ENCODE measurements at places on chromosomes 2 and 18.

- H3K27me3 ChIP-seq, result no peaks in the 10 kb centered on the region
- no peak for DNase-seq
- no peak overlapping the region for H3K27ac ChIP-seq
- H3K4me1 ChIP-seq, result no peaks in the 10 kb centered on the region
These were observed 735.0 kb upstream of the POU3F3 start for GRCh38 chr2:104118889-104119288.

DNA sequence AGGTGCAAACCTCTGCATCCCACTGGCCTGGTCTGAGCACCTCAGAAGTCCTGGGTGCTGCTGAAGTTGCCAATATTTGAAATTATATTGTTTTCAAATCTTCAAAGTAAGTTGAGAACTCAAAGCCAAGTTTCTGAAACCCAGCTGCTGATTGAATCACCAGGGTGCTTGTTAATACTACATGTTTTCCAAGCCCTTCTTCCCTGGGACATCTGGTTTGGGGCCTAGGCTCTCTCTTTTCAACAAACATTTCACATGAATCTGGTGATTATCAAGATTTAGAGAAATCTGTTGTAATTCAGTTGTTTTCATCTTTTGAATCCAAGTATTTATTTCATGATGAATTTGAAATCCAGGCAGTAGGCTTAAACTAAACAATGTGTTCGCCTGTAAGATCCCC is 24.4 kb downstream of the MLPH start:
- H3K4me3 ChIP-seq, result no peak overlapping the region
- peaks cover 10% of the 10 kb centered on the region for H3K4me1 ChIP-seq
- H3K27ac ChIP-seq, result no peak overlapping the region
- no peaks in the 10 kb centered on the region for H3K27me3 ChIP-seq
- H3K36me3 ChIP-seq, result no peaks in the 10 kb centered on the region

DNA sequence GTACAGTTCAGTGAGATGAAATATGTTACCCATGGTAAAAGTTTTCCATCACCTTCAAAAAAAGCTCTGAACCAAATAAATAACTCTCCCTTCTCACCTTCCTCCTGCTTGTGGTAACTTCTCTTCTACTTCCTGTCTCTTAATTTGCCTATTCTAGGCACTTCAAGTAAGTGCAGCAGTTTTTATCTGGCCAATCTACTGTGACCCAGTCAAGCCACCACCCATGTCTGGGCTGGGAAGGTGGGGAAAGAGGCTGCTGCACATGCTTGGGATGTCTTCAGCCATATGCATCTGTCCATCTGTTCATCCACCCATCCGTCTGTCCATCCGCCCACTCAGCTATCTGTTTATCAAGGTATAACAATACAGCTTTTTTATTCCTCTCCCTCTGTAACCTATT is 31.6 kb downstream of the ZNF532 start:
- no peak for DNase-seq
- H3K4me3 ChIP-seq, result no peak overlapping the region
- H3K27me3 ChIP-seq, result no peaks in the 10 kb centered on the region
- peaks cover 19% of the 10 kb centered on the region for H3K4me1 ChIP-seq
- H3K27ac ChIP-seq, result peak overlapping the region; percentile 68

DNA sequence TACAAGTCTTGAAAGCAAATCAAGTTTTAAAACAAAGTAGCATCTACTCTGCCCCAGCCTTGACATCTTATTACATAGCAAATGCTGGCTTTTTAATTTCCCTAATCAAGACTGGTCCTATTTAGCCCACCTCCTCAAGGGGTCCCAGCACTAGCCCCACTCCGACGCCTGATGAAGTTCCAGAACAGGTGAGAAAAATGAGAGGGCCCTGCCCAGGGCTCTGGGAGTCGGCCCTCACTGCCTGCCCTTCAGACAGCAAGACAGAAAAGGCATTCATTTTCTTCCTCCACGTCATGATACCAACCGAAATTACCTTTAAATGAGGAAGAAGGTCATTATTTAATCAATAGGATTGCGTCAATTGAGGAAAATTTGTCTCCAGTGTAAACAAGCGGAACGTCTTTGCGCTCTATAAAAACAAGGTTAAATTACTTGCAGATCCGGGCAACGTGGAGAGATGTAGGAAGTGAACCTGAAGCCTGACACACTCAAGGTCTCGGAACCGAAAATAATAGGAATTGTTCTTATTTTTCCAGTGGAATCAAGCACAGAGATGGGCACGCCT is 170.6 kb upstream of the PKDCC start:
- H3K36me3 ChIP-seq, result no peaks in the 10 kb centered on the region
- no peak for DNase-seq
- no peak overlapping the region for H3K4me3 ChIP-seq
- H3K27me3 ChIP-seq, result no peaks in the 10 kb centered on the region
- no peak overlapping the region for H3K27ac ChIP-seq

DNA sequence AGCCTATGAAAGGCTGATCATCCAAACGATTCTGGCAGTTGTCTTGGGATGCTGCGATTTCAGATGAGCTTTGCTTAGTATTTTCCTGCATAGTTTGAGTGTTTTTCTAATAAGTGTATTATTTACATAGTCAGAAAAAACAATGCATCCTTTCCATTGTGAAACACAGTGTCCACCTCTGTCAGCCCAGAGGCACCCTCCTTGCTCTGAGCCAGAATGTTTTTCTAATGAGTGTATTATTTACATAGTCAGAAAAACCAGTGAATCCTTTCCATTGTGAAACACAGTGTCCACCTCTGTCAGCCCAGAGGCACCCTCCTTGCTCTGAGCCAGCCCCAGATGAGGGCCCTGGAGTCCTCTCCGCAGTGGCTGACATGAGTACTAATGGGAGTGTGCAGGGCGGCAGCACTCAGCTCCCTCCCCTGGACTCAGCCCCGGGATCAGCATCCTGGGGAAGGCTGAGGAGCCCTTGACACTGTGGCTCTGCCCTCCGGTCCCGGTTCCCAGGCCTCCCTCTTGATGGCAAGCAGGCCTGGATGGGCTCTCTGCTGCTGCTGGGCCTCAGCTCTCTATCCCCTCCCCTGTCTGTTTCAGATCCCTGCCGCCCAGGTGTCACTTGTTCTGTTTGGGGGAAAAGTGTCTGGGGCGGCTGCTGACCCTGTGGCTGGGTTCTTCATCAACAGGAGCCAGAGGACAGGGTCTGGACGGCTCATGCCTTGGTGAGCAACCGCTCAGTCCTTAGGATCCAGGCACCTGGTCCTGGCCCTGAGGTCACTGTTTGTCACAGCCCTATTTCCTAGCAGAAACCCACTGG is 5.9 kb downstream of the MFSD2B start:
- H3K4me1 ChIP-seq, result no peaks in the 10 kb centered on the region
- no peaks in the 10 kb centered on the region for H3K36me3 ChIP-seq
- peaks cover 6% of the 10 kb centered on the region for H3K27me3 ChIP-seq
- DNase-seq, result no peak
- H3K27ac ChIP-seq, result no peak overlapping the region

GRCh38 chr2:1088192-1088860 is 137.7 kb downstream of the SNTG2 start:
- H3K27me3 ChIP-seq, result no peaks in the 10 kb centered on the region
- no peak overlapping the region for H3K27ac ChIP-seq
- no peaks in the 10 kb centered on the region for H3K4me1 ChIP-seq
- DNase-seq, result no peak
- no peak overlapping the region for H3K4me3 ChIP-seq

- no peaks in the 10 kb centered on the region for H3K27me3 ChIP-seq
- no peak overlapping the region for H3K27ac ChIP-seq
- no peak for DNase-seq
- H3K4me1 ChIP-seq, result no peaks in the 10 kb centered on the region
These were observed 187.6 kb upstream of the NRP2 start for GRCh38 chr2:205494537-205495235.

GRCh38 chr2:197137231-197137630 is 173.3 kb downstream of the ANKRD44 start:
- no peak overlapping the region for H3K27ac ChIP-seq
- DNase-seq, result no peak
- H3K4me3 ChIP-seq, result no peak overlapping the region
- no peaks in the 10 kb centered on the region for H3K36me3 ChIP-seq
- H3K4me1 ChIP-seq, result no peaks in the 10 kb centered on the region

DNA sequence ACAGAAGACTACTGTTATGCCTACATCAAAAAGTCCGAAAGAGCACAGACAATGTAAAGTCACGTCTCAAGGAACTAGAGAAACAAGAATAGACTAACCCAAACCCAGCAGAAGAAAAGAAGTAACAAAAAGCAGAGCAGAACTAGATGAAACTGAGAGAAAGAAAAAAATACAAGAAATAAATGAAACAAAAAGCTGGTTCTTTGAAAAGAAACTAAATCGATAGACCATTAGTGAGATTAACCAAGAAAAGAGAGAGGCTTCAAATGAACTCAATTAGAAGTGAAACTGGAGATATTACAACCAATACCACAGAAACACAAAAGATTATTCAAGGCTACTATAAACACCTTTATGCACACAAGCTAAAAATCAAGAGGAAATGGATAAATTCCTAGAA is 271.8 kb downstream of the MBD2 start:
- H3K36me3 ChIP-seq, result no peaks in the 10 kb centered on the region
- H3K4me1 ChIP-seq, result no peaks in the 10 kb centered on the region
- no peak overlapping the region for H3K27ac ChIP-seq
- H3K4me3 ChIP-seq, result no peak overlapping the region
- no peaks in the 10 kb centered on the region for H3K27me3 ChIP-seq

GRCh38 chr18:67483237-67483636 is 33.3 kb downstream of the DSEL start:
- H3K36me3 ChIP-seq, result no peaks in the 10 kb centered on the region
- H3K27me3 ChIP-seq, result no peaks in the 10 kb centered on the region
- no peak for DNase-seq

GRCh38 chr18:55444536-55444935 is 143.5 kb downstream of the TCF4 start:
- no peak overlapping the region for H3K27ac ChIP-seq
- H3K27me3 ChIP-seq, result no peaks in the 10 kb centered on the region
- H3K4me3 ChIP-seq, result no peak overlapping the region
- peaks cover 7% of the 10 kb centered on the region for H3K4me1 ChIP-seq

- no peaks in the 10 kb centered on the region for H3K4me1 ChIP-seq
- no peak overlapping the region for H3K4me3 ChIP-seq
- H3K27ac ChIP-seq, result no peak overlapping the region
- H3K36me3 ChIP-seq, result no peaks in the 10 kb centered on the region
- DNase-seq, result no peak
- no peaks in the 10 kb centered on the region for H3K27me3 ChIP-seq
These were observed 57.0 kb downstream of the ICOS start for GRCh38 chr2:203993560-203993959.

DNA sequence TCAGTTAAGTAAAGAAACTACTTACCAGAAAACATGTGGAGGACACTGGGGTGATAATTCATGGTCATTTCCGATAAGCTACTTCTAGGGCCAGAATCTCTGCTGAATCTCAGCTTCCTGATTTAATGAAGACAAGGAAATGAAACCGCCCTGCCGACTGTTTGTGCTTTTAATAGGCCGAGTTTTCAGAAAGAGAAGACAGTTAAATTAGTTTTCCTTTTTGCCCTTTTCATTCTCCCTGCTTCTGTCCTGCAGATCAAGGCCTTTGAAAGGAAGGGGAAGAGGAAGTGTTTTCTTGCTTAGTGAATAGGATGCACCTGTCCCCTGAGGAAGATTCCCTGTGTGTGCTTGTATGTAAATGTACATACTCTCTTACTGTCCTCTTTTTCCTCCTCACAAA is 126.6 kb downstream of the SH3RF3 start:
- H3K4me1 ChIP-seq, result peaks cover 22% of the 10 kb centered on the region
- H3K36me3 ChIP-seq, result no peaks in the 10 kb centered on the region
- H3K27me3 ChIP-seq, result no peaks in the 10 kb centered on the region
- H3K27ac ChIP-seq, result no peak overlapping the region
- no peak overlapping the region for H3K4me3 ChIP-seq
- DNase-seq, result no peak

- H3K36me3 ChIP-seq, result no peaks in the 10 kb centered on the region
- H3K27ac ChIP-seq, result no peak overlapping the region
- no peaks in the 10 kb centered on the region for H3K27me3 ChIP-seq
- DNase-seq, result no peak
- H3K4me3 ChIP-seq, result no peak overlapping the region
- no peaks in the 10 kb centered on the region for H3K4me1 ChIP-seq
These were observed 325.3 kb upstream of the MEX3C start for GRCh38 chr18:51522821-51523220.

- H3K27ac ChIP-seq, result no peak overlapping the region
- no peak for DNase-seq
- H3K4me1 ChIP-seq, result no peaks in the 10 kb centered on the region
- no peaks in the 10 kb centered on the region for H3K27me3 ChIP-seq
These were observed 218.8 kb downstream of the CBLN2 start for GRCh38 chr18:72325307-72325706.

GRCh38 chr2:218332288-218332687 is 24.4 kb upstream of the CATIP start:
- H3K27ac ChIP-seq, result no peak overlapping the region
- no peaks in the 10 kb centered on the region for H3K4me1 ChIP-seq
- no peaks in the 10 kb centered on the region for H3K36me3 ChIP-seq
- H3K27me3 ChIP-seq, result no peaks in the 10 kb centered on the region
- DNase-seq, result no peak

- H3K27me3 ChIP-seq, result peaks cover 16% of the 10 kb centered on the region
- H3K4me1 ChIP-seq, result no peaks in the 10 kb centered on the region
- H3K36me3 ChIP-seq, result no peaks in the 10 kb centered on the region
- no peak overlapping the region for H3K4me3 ChIP-seq
These were observed 23.4 kb downstream of the CENPA start for GRCh38 chr2:26809211-26809610.

GRCh38 chr2:116733699-116734098 is 1080.8 kb upstream of the DDX18 start:
- no peaks in the 10 kb centered on the region for H3K27me3 ChIP-seq
- DNase-seq, result no peak
- H3K36me3 ChIP-seq, result no peaks in the 10 kb centered on the region
- H3K4me1 ChIP-seq, result no peaks in the 10 kb centered on the region

DNA sequence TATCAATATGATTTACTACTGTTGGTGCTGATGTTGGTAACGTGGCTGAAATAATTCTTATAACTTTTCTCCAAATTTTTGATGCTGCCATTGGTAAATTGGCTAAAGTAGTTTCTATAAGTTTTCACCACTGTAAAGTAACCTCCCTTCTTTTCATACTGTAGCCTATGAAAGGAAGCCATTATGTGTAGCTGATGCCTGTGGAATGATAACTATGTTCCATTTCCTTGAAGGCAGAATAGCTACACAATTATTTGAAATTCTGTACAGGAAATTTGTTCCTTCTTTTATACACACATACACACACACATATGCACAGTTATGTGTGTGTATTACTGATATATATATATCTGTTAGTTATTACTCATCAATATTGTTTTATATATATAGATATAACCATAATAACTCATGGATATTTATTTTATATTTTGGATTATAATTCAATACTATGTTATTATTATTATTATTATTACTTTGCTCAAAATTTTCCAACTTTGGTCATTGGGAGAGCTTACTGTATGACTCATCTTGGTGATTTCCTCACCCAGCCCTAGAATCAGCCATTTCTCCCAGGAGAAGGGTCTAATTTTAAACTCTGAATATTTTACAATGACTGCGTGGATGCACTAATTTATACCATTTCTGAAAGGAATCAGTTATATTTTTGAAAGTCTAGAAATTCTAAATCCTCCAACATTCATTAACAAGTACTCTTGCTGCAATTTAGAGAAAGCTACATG is 1677.7 kb downstream of the SUCLG1 start:
- no peak overlapping the region for H3K4me3 ChIP-seq
- no peaks in the 10 kb centered on the region for H3K27me3 ChIP-seq
- no peaks in the 10 kb centered on the region for H3K36me3 ChIP-seq
- no peaks in the 10 kb centered on the region for H3K4me1 ChIP-seq

Data from tibial artery (tissue), 4 donors.